ENCODE measurements at places on chromosomes 16 and 17. TPM values are rescaled to one million over a fixed set of nuclear protein-coding genes. Genes with fewer than 3 reads are reported as not detected.

DNA sequence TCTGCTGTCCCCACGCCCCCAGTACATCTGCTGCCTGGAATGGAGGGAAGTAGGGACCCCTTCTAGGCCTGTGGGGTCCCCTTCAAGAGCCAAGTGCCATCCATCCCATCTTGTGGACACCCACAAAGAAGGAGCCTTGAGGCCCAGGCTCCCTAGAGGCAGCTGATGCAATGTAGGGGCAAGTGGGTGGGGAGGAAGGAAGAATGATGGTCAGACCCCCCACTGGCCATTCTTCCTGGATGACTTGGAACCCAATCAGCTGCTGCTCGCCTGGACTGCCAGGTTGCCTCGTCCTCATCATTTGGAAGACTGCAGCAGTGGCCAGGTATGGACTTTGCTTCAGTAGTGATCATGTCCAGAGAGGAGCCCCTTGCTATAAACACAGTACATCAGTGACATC lies 48.9 kb downstream of the SMPD3 start:
- H3K27ac ChIP-seq, result no peak overlapping the region
- H3K27me3 ChIP-seq, result no peaks in the 10 kb centered on the region
- no peaks in the 10 kb centered on the region for H3K36me3 ChIP-seq
- H3K4me1 ChIP-seq, result 0 out of 2 replicates have a peak, but pooled peaks cover 4% of the 10 kb centered on the region

Gene SYT17
- total RNA-seq, result 2.6 TPM

GRCh38 chr17:82598256-82599119 lies 49.8 kb downstream of the WDR45B start:
- no peaks in the 10 kb centered on the region for H3K4me1 ChIP-seq
- no peaks in the 10 kb centered on the region for H3K27me3 ChIP-seq
- peaks cover 53% of the 10 kb centered on the region for H3K36me3 ChIP-seq
- H3K4me3 ChIP-seq, result no peak overlapping the region
- no peak overlapping the region for H3K27ac ChIP-seq

DNA sequence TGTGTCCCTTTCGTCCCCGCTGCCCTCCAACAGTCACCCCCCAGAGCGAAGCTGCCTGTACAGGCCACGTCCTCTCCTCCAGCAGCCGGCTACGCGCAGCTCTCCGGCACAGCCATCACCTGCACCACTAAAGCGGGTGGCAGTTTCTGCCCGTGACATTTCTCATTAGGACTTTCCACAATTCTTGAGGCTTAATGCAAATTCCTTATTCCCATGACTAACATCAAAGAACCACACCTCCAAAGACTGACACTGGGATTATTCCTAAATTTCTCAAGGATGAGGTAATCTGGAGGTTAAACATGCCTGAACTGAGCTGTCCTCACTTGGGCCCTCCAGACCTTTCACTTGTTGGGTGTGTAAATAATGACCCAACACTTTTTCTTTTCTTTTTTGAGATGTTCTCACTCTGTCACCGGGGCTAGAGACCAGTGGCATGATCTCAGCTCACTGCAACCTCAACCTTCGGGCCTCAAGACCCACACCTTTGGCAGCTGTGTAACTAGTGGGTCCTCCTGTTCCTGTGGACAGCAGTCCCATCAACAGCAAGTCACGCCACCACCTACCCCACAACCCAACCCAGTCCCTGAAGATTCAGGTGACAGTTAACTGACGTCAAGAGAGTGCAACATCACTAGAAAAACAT lies 11.7 kb downstream of the ANKRD11 start:
- H3K4me1 ChIP-seq, result peaks cover 9% of the 10 kb centered on the region
- no peak overlapping the region for H3K27ac ChIP-seq
- no peaks in the 10 kb centered on the region for H3K27me3 ChIP-seq
- 0 out of 2 replicates have a peak, but pooled peaks cover 5% of the 10 kb centered on the region for H3K36me3 ChIP-seq
- no peak overlapping the region for H3K4me3 ChIP-seq

Gene ZFPM1
- 3.6 TPM for total RNA-seq

Measured in H9 (cell line).